ENCODE measurements at places on chromosomes 5 and 9. TPM values are rescaled to one million over a fixed set of nuclear protein-coding genes. Genes with fewer than 3 reads are reported as not detected.
A peak's percentile ranks its signal among the peaks of the same experiment; 100 is the strongest.

GRCh38 chr5:91416491-91416890, 33.4 kb upstream of the ARRDC3 start:
- H3K4me1 ChIP-seq, result peaks cover 11% of the 10 kb centered on the region
- no peaks in the 10 kb centered on the region for H3K36me3 ChIP-seq
- H3K27me3 ChIP-seq, result peaks cover 2% of the 10 kb centered on the region
- DNase-seq, result no peak
- H3K4me3 ChIP-seq, result no peak overlapping the region
- H3K27ac ChIP-seq, result no peak overlapping the region

- H3K36me3 ChIP-seq, result no peaks in the 10 kb centered on the region
- no peak overlapping the region for H3K4me3 ChIP-seq
- H3K27ac ChIP-seq, result no peak overlapping the region
Measured at GRCh38 chr9:32863291-32863690, 80.0 kb downstream of the TMEM215 start.

DNA sequence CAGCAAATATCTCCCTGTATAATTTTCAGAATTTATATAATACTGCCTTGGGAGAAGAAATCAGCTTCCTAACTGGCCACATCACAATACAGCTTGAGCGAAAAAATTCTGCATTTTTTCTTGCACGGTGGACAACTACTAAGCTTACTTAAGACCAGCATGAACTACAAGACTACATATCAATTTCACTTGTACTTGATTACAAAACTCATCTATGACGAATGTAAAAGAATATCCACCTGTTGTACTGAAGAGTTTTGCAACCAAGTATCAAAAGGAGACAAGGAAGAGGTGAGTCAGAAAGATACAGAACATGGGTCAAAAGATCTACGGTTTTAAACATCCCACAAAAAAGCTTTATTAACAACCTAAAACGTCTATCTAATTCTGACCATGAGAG, 279.4 kb downstream of the BNC2 start:
- no peaks in the 10 kb centered on the region for H3K27me3 ChIP-seq
- no peak overlapping the region for H3K4me3 ChIP-seq
- DNase-seq, result no peak
- H3K27ac ChIP-seq, result no peak overlapping the region
- H3K4me1 ChIP-seq, result no peaks in the 10 kb centered on the region
- no peaks in the 10 kb centered on the region for H3K36me3 ChIP-seq

- H3K36me3 ChIP-seq, result no peaks in the 10 kb centered on the region
- H3K27me3 ChIP-seq, result no peaks in the 10 kb centered on the region
- no peak overlapping the region for H3K4me3 ChIP-seq
- H3K4me1 ChIP-seq, result peaks cover 9% of the 10 kb centered on the region
- DNase-seq, result no peak
- H3K27ac ChIP-seq, result no peak overlapping the region
Measured at GRCh38 chr9:123550012-123550411, 194.0 kb downstream of the CRB2 start.

The BBLN gene
- 103 TPM for total RNA-seq

The PNPLA7 gene
- total RNA-seq, result 1.6 TPM

The CNTFR gene
- total RNA-seq, result not detected

- peak overlapping the region; percentile 83 for H3K27ac ChIP-seq
- peaks cover 30% of the 10 kb centered on the region for H3K4me1 ChIP-seq
- peak overlapping the region; percentile 78 for H3K4me3 ChIP-seq
- H3K36me3 ChIP-seq, result peaks cover 26% of the 10 kb centered on the region
- DNase-seq, result peak; percentile 73
- H3K27me3 ChIP-seq, result no peaks in the 10 kb centered on the region
Measured at GRCh38 chr5:141512390-141512910, 23.6 kb downstream of the PCDHGC5 start.

DNA sequence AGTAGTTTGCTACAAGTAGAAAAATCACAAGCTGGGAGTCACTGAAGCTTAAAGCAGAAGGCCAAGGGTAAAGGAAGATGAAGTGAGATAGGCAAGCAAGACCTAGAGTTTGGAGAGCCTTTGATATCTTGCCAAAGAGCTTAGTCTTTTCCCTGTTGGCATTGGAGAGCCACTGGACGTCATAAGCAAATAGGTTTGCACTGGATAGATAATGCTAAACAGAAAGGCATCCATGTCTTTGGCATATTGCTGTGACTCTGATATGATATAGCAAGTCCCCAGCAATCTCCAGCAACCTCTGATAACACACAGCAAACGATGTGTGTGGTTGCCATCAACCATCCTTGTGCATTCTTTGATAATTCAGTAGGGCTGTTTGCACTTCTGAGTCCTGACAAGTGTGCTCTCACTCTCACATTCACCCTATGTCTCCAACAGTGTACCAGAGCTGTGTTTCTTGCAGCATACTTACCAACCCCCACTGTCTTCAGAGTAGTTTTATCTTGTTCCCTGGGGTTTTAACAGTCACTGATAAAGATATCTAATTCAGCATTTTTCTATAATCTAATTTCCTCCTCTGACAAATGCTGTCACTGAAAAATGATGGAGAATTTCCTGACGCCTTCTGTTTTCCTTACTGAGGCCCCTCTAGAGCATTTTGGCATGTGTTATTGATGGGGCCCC, 16.9 kb upstream of the FREM1 start:
- H3K27me3 ChIP-seq, result no peaks in the 10 kb centered on the region
- H3K27ac ChIP-seq, result no peak overlapping the region
- no peak overlapping the region for H3K4me3 ChIP-seq
- H3K4me1 ChIP-seq, result no peaks in the 10 kb centered on the region
- DNase-seq, result no peak

DNA sequence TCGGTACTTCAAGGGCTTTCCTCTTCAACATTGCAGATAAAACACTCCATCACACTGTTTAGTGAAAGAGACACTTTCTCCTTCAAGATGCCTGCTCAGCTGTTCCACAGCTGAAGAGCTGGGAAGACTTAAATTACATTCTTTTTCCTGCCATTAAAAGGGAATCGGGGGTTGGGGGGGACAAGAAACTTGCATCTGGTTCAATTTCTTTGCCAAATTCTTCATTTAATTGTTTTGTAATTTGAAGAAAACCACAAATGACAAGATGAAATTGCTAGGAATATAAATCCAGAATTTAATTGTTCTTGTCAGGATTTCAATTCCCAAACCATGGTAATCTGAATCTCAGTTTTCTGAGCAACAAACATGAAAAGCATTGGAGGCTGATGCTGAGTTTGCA, 478.3 kb downstream of the EBF1 start:
- H3K4me3 ChIP-seq, result no peak overlapping the region
- no peak overlapping the region for H3K27ac ChIP-seq
- no peak for DNase-seq
- no peaks in the 10 kb centered on the region for H3K4me1 ChIP-seq
- H3K36me3 ChIP-seq, result no peaks in the 10 kb centered on the region

The GFI1B gene
- total RNA-seq, result not detected

The QRFP gene
- not detected for total RNA-seq

- no peak overlapping the region for H3K4me3 ChIP-seq
- no peaks in the 10 kb centered on the region for H3K4me1 ChIP-seq
- no peaks in the 10 kb centered on the region for H3K36me3 ChIP-seq
Measured at GRCh38 chr9:118711843-118712242, 657.4 kb downstream of the BRINP1 start.

The GARIN3 gene
- total RNA-seq, result 0.30 TPM

DNA sequence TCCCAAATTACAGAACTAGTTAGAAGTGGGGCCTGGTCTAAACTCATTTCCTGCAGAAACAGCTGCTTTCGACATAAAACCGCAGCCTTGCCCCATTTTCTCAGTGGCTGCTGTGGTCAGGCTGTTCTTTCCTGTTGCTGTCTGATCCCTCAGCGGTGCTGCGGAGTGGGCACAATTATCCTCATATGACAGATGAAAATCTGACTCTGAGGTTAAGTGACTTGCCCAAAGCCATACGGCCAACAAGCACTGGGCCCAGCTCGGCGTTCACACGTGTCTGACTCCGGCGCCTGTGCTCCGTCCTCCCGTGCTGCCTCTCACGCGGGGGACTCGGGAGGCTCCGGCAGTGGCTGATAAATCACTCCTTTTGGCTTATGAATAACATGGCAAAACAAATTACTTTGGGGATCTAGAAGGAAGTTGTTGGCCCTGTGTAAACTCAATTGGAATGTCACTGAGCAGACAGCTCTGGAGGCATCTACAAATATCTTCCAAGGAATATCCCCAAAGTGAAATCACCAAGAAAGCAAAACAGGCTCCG, 142.6 kb upstream of the LMX1B start:
- H3K4me1 ChIP-seq, result peaks cover 44% of the 10 kb centered on the region
- peaks cover 3% of the 10 kb centered on the region for H3K36me3 ChIP-seq
- peaks cover 63% of the 10 kb centered on the region for H3K27me3 ChIP-seq
- peak overlapping the region; percentile 41 for H3K4me3 ChIP-seq
- peak overlapping the region; percentile 51 for H3K27ac ChIP-seq

DNA sequence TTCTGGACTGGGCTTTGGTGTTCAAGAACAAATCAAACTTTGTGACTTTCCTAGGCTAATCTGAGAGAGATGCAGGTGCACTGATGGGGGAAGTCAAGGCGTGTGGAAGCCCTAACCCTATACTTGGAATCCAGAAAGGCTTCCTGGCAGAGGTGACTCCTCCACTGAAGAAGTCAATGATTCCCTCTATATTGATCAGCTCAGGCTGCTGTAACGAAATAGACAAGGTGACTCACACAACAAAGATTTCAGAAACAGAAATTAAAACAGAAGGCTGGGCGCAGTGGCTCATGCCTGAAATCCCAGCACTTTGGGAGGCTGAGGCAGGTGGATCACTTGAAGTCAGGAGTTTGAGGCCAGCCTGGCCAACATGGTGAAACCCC, 69.6 kb upstream of the GGTA1 start:
- no peak overlapping the region for H3K27ac ChIP-seq
- no peak overlapping the region for H3K4me3 ChIP-seq
- H3K36me3 ChIP-seq, result no peaks in the 10 kb centered on the region

GRCh38 chr9:131791542-131792254, 51.8 kb upstream of the RAPGEF1 start:
- no peak overlapping the region for H3K4me3 ChIP-seq
- H3K36me3 ChIP-seq, result no peaks in the 10 kb centered on the region
- H3K27ac ChIP-seq, result no peak overlapping the region
- peaks cover 8% of the 10 kb centered on the region for H3K27me3 ChIP-seq

The CXCL14 gene
- total RNA-seq, result not detected

DNA sequence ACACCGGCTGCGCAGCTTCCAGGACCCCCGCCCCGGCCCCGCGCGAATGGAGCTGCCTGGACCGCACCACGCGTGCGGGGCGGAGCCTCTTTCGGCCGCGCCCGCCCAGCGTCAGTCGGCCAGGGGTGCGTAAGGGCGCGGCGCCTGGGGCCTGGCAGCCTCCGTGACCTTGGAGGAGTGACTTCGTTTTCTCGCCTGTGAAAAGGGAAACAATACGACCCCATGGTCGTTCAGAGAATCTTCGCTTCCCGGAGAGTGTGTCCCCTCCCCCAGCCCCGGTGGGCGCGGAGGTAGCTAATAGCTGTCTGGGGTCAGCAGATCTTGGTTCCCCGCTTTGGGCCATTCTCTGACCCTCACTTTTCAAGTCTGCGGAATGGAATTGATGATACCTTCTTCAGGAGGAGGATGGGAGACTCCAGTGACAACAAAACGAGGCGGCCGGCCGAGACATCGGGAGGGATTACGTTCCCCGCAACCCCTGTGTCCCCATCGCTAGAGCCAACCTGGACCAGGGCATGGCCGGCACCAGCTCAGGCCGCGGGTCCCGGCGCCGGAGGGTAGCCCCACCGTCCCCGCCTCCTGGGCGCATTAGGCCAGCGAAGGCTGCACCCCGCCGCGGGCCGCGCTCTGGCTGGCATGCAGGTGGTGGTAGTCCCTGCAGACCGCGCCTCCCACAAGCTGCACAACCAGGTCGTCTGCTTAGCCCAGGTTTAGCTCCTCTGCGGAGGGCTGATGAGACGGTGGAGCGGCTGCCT, 5.5 kb upstream of the CDHR2 start:
- H3K4me1 ChIP-seq, result peaks cover 40% of the 10 kb centered on the region
- no peaks in the 10 kb centered on the region for H3K27me3 ChIP-seq
- H3K27ac ChIP-seq, result peak overlapping the region; percentile 95
- peak; percentile 75 for DNase-seq

GRCh38 chr9:137165250-137165836, 4.5 kb downstream of the LRRC26 start:
- H3K27ac ChIP-seq, result no peak overlapping the region
- H3K4me3 ChIP-seq, result no peak overlapping the region
- peaks cover 25% of the 10 kb centered on the region for H3K27me3 ChIP-seq
- DNase-seq, result no peak

GRCh38 chr5:114839360-114839759, 330.3 kb downstream of the TRIM36 start:
- no peak overlapping the region for H3K27ac ChIP-seq
- H3K27me3 ChIP-seq, result no peaks in the 10 kb centered on the region
- no peak overlapping the region for H3K4me3 ChIP-seq
- no peaks in the 10 kb centered on the region for H3K36me3 ChIP-seq
- DNase-seq, result no peak
- no peaks in the 10 kb centered on the region for H3K4me1 ChIP-seq

GRCh38 chr5:80837679-80838078, 122.5 kb upstream of the RASGRF2 start:
- no peak overlapping the region for H3K4me3 ChIP-seq
- DNase-seq, result no peak
- H3K27ac ChIP-seq, result no peak overlapping the region
- peaks cover 24% of the 10 kb centered on the region for H3K36me3 ChIP-seq

- no peaks in the 10 kb centered on the region for H3K36me3 ChIP-seq
- no peak for DNase-seq
- H3K4me1 ChIP-seq, result peaks cover 47% of the 10 kb centered on the region
- no peak overlapping the region for H3K27ac ChIP-seq
- no peak overlapping the region for H3K4me3 ChIP-seq
- no peaks in the 10 kb centered on the region for H3K27me3 ChIP-seq
Measured at GRCh38 chr9:97934321-97935115, 3.5 kb downstream of the HEMGN start.

- no peaks in the 10 kb centered on the region for H3K36me3 ChIP-seq
- H3K27ac ChIP-seq, result no peak overlapping the region
- H3K4me1 ChIP-seq, result no peaks in the 10 kb centered on the region
- H3K27me3 ChIP-seq, result peaks cover 15% of the 10 kb centered on the region
- no peak for DNase-seq
- no peak overlapping the region for H3K4me3 ChIP-seq
Measured at GRCh38 chr9:36895744-36896260, 138.3 kb downstream of the PAX5 start.

DNA sequence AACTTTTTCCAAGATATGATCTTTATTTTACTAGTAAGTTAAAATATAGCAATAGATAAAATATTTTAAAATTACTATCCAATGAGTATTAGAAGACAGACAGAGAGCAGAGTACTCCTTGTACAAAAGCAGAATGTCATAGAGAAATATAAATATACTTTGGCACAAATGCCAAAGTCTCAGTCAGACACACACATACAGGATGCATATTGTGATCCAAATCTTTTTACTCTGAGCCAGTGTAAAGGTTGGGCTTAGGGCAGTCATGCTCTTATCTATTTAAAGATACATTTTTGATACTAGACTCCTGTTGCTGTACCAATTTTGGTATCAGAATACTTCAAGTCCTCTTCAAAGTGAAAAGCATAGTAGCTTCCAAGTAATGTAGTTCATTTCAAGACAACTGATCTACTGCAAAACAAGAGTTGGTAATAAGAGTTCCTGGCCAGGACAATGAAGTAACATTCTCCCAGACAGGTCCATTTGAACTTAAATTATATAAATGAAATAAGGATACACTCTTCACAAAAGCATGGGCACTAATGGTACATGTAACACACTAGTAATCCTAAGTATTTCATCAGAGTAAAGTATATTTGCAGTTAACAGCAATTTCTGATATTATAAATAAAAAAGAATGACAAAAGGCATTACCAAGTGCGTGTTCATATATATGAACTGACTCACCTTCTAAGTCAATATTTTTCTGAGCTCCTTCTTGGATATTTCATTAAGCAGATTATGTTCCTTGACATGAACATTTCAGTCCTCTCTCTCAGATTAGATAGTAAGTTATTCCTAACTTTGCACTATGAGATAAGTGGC, 10.5 kb downstream of the PFDN1 start:
- no peak for DNase-seq
- H3K27ac ChIP-seq, result no peak overlapping the region
- H3K27me3 ChIP-seq, result no peaks in the 10 kb centered on the region
- peaks cover 24% of the 10 kb centered on the region for H3K36me3 ChIP-seq
- H3K4me3 ChIP-seq, result no peak overlapping the region
- H3K4me1 ChIP-seq, result peaks cover 30% of the 10 kb centered on the region
